Activated CD8-positive, alpha-beta memory T cell treated with anti-CD3 and anti-CD28 coated beads, Interleukin-2, amount 50 U/mL, for 48 hours (primary cell): ENCODE measurements at places on chromosomes 1 and 21.

GRCh38 chr1:85584264-85584781 is 3.8 kb downstream of the CCN1 start:
- no peak for DNase-seq

GRCh38 chr1:31036749-31037500 is 28.6 kb downstream of the PUM1 start:
- no peak for DNase-seq

- no peak for DNase-seq
These were observed 109.3 kb downstream of the PRKAB2 start for GRCh38 chr1:147062956-147063355.

GRCh38 chr1:108503062-108503733 is 53.1 kb downstream of the NBPF6 start:
- DNase-seq: no peak

DNA sequence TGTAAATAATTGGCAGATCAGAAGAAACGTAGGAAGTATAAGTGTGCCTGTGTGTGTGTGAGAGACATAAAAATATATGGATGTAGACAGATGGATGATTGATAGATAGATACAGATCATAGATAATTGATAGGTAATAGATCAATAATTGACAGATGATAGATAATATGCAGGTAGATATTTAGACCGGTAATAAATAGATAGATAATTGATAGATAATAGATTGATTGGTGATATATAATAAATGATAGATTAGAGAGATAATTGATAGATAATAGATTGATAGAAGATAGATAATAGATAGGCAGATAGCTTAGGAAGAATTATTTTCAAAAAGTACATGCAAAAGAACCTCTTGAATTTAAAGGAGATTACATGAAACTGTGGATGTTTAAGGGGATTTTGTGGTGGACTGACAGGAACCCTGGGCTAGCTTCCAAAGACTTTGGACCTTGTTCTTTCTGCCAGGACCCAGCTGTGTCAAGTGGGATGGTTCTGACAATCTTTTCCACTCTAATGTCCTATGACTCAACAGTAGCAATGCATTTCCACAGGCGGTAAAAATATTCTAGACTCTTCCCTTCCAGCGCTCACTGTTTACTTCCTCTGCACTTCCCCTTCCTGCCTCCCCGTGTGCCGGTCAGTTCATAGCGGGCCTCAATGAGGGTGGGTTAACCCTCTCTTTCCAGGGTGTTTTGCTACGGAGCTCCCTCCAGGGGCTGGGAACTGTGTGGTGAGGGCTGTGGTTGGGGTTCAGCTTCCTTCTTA is 39.4 kb downstream of the KCNJ15 start:
- DNase-seq: no peak

- DNase-seq: no peak
These were observed 311.0 kb downstream of the MRPL39 start for GRCh38 chr21:25296252-25296651.

GRCh38 chr1:198845851-198846250 is 207.0 kb downstream of the PTPRC start:
- no peak for DNase-seq

DNA sequence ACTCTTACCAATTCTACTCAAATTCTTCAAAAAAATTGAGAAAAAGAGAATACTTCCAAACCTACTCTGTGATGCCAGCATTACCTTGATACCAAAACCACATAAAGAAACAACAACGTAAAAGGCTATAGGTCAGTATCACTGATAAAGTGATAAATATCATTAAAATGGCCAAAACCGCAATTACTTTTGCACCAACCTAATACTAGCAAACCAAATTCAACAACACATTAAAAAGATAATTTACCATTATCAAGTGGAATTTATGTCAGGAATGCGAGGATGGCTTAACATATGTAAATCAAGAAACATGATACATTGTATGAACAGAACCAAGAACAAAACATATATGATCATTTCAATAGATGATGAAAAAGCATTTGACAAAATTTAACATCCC is 7.0 kb downstream of the SPAG17 start:
- no peak for DNase-seq

GRCh38 chr21:44067011-44067839 is 40.0 kb upstream of the PWP2 start:
- peak; percentile 43 for DNase-seq

DNA sequence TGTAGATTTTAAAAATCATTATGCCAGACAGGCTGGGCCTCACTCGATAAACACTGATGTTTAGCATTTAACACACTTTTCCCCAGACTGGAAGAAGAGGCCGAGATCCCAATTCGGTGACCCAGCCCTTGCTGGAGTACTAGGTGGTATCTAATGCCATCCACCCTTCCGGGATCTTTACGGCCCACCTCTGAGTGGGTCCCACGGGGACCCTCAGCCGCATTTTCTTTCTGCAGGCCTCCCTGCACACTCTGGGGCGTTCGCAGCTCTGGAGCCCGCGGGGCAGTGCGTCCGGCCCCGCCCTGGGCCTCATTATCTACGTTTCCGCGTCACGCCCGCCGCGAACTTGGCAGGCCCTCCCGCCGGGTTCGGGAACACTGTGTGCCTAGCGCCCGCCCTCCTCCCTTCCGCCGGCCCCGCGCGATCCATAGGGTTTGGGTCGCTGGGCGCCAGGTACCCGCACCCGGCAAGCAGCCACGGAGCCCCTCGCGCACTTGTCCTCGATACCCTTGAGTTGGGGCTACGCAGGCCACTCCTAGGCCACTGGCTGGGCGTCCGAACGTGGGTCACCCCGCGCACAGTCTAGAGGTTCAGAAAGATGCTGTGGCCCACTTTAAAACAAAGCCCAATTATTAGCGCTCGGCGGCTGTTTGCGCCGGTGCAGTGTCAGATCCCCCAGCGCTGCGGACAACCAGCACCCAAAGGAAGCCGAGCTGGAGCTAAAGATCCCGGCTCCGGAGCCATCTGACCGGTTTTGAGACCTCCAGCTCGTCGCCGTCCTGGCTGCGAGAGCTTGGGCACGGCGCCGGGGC is 950 bp upstream of the EVA1C start:
- peak; percentile 85 for DNase-seq

DNA sequence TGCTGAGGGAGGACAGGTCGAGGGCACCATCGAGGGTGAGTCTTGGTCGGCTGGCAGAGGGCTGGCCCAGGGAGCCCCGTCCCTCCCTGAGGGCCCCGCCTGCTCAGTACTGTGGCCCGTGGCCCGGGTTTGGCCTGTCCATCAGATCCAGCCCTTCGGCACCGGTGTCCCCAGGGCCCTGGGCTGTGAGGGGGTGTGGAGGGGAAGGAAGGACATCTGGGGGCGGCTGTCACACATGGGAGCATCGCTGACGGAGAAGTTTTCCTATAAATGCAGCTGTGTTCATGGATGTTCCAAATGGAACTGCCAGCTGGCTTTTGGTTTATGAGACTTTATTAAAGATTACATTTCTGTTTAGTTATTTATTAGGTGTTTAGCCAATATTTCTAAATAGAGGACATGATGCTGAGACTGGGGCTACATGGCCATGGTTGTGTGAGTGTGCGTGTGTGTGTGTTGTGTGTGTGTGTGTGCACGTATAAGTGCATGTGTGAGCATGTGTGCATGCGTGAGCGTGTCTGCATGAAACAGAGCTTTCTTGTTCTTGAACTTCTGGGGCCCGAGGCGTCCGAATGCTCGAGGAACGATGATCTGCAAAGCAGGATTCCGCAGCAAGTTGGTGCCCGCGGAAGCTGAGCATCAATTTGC is 54.3 kb downstream of the SLX9 start:
- DNase-seq: no peak

DNA sequence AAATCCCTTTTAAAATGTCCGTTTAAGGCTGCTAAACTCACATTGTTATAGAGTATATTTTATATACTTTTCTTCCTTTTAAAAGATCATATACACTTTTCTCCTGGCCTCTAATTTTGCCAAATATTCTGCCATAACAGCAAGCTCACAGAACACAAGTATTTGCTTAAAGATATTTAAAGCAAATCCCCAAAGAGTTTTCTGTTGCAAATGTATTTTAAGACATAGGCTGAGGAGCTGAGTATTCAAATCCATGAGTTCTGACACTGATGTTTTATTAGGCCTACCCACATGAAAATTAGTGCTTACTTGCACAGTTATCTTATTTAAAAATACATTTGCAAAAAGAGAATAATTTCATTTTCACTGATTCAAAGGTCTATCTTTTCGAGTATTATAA is 1.7 kb upstream of the PTPRC start:
- DNase-seq: no peak

DNA sequence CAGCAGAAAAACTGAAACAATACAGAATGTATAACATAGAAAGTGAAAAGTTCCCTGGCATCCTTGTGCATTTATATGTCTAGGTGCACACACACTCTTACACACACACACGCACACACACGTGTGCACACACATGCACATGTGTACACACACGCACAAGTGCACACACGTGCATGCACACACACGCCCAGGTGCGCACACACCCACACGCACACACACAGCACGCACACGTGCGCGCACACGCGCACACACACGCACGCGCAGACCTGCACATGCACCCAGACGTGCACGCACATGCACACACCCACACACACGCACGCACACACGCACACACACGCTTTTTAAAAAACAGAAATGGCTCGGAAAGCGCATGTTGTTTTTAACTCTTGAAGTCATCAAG is 86.5 kb downstream of the NUF2 start:
- no peak for DNase-seq

DNA sequence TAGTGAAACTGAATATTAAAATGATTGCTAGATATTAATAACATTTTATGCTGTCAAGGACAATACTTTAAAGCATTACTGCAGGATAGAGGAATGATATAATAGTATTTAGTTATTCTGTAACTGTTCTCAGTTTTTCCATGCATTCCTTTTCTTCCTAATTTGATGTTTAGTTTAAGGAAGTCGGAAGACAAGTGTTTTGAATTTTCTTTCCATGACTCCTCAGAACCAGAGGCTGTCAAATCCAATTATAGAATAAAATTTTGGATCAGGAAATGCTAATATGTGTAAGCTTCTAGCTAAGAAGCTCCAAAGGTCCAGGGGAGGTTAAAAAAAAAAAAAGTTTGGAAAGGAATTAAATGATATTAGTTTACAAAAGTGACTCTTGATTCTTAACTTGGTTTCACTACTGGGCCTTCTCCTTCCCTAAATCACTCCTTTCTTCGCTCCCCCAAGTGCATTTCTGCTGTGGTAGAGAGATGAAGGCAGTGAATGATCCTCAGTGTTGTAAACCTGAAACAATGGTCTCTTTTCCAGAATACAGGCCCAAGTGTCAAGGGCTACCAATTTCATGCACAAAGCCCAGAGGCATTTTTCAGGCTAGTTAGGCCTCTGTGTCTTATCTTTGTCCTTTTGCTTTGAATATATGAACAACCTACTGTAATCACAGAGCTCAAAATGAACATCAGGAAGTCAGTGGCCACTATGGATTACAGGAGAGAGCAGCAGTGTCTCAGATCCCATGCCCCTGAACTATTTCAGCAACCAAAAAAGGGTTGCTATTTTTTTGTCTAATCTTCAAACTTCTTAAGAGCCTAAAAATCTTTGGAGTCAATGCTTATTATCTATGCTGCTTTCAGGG is 6.2 kb downstream of the ADSS2 start:
- no peak for DNase-seq

- DNase-seq: no peak
These were observed 5.2 kb downstream of the ZDHHC18 start for GRCh38 chr1:26831546-26832248.

DNA sequence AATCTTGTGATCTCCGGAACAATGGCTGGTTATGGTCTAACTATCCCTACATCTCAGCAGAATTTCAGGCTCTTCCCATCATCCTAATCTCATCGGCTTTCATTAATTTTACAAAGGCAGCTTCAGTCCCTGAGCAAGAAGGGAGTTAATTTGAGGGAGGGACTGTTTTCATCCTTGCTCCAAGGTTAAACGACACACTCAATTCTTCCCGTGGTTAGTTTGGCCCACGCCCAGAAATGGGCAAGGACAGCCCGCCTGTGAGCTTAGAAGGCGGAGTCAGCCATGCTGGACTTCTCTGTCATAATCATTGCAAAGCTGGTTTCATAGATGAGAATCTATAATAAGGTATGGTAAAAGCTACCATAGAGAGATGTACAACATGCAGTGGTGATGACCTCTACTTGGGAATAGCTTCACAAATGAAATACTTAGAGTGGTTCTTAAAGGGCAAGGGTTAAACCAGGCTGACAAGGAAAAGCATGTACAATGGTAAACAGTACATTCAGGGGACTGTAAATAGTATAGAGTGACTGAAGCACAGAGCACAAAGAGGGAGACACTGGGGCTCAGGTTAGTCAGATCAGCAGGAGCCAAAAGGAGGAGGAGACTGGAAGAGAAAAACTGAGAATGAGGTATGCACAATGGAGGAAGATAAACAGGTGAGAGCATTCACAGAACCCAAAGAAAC is 108.8 kb downstream of the SMYD3 start:
- DNase-seq: no peak

DNA sequence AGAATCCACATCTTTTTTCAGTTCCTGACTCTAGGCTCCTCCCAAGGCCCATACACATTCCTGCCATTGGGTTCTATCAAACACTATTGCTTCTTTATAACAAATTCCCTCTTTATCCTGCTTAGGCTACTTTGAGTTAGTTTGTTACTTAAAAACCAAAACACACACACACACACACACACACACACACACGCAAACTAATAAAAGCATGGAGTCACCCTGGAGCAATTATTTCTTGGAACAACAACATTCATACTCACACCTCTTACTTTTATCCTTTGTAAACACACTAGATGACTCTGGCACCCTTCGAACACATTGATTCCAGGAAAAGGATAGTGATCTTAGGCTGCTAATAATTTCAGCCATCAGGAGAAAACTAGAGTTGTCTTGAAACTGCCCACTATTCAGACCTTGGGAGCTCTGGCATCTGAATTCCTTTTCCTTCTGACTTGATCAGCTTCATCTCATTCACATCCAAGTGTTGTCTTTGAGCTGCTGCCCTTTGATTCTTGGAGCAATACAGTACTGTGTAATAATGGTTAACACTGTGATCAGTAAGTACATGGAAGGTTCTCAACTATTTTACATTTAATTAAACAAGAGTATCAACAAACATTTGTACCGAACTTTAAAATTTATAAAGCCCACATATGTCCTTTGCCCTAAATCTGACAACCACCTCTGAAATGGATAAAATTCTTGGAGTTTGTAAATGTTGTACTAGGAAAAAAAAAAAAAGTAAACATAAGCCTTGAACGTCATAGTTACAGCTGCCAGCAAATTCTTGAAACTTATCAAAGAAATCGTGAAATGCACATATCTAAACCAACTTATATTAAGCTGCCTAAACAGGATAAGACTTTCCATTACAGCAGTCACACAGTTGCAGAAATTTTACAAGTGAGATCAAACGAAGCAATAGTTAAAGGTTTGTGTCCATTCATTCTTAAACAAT is 2.8 kb upstream of the SEC22B start:
- no peak for DNase-seq

DNA sequence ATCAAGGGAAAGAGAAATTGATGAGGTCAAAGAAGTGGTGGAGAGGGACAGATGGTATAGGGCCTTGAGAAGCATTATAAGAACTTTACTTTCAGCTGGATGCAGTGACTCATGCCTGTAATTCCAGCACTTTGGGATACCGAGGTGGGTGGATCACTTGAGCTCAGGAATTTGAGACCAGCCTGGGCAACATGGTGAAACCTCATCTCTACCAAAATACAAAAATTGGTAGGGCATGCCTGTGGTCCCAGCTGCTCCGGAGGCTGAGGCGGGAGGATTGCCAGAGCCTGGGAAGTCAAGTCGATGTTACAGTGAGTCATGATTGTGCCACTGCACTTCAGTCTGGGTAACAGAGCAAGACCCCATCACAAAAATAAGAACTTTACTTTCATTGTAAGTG is 5.7 kb downstream of the TMEM50A start:
- no peak for DNase-seq

GRCh38 chr1:119159111-119159510 is 18.7 kb upstream of the WARS2 start:
- no peak for DNase-seq
